ENCODE measurements at places on chromosomes 12 and 14.

GRCh38 chr12:117049295-117049694, 49.9 kb downstream of the TESC start:
- DNase-seq, result no peak

DNA sequence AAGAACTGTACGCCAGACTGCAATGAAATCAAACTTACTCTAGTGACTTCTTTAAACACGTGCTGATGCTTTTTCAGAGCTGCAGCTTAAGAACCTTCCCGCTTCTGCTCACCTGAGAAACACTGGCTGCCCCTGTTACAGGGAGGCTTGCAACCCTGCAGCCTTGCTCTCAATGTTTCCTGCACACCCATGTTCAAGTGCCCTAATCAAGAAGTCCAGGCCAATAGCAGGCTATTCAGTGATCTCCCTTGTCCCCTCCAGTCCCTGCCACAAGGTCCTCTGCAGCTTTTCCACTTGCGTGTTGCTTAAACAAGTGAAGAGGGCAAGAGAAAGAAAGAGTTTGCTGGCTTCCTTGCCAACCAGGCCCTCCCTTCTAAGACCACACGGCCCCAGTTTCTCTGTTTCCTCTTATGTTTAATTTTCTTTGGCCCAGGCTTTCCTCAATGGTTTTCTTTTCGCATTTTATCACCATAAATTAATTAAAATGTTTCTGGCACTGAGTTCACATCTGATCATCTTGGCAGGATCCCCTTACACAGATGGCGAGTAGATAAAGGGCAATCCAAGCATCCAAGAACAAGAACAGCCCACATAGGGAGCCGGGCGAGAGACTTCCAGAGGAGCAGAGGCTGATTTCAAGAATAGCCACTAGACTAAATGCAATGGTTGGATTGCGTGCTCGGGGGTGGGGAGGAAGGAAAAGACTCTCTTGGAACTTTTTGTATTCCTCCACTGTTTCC, 82.3 kb upstream of the CDKN3 start:
- DNase-seq, result no peak

- no peak for DNase-seq
These were observed 242.2 kb downstream of the DPF3 start for GRCh38 chr14:72651714-72652113.

- peak; percentile 87 for DNase-seq
These were observed 63.6 kb upstream of the DLK1 start for GRCh38 chr14:100662879-100663760.

DNA sequence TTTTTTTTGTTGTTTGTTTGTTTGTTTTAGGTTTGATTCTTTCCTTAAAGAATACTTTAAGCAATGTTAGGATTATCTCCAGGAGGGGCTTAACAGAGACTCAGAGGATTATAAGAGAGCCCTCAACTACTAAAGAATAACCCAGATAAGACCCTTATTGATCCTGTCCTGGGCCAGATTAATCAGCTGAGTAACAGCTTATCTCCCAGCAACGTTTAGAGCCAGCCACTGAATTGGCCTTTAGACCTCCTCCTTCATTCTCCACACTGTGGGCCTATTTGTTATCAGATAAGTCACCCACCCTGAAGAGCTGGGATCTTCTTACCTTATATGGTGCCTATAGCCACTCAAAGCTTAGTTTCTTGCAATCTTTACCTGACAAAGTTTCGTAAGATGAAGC, 71.1 kb downstream of the FIGNL2 start:
- DNase-seq, result no peak

Data from activated effector memory CD4-positive, alpha-beta T cell treated with anti-CD3 and anti-CD28 coated beads, Interleukin-2, amount 50 U/mL, for 16 hours (primary cell).